ENCODE measurements at places on chromosomes 3 and 15. TPM values are rescaled to one million over a fixed set of nuclear protein-coding genes. Genes with fewer than 3 reads are reported as not detected.
A peak's percentile ranks its signal among the peaks of the same experiment; 100 is the strongest.

- peak overlapping the region; percentile 31 for H3K27ac ChIP-seq
- no peak overlapping the region for H3K4me3 ChIP-seq
- DNase-seq: no peak
- no peaks in the 10 kb centered on the region for H3K27me3 ChIP-seq
These were observed 151.7 kb upstream of the KCNMB2 start for GRCh38 chr3:178384321-178385230.

CSPG4 gene
- total RNA-seq: 0.41 TPM

GRCh38 chr3:184354121-184354728, 7.2 kb downstream of the CLCN2 start:
- peaks cover 15% of the 10 kb centered on the region for H3K27me3 ChIP-seq
- DNase-seq: peak; percentile 55

CPEB1 gene
- 0.60 TPM for total RNA-seq

SERPINI2 gene
- 1.8 TPM for total RNA-seq

- no peaks in the 10 kb centered on the region for H3K27me3 ChIP-seq
- no peak overlapping the region for H3K27ac ChIP-seq
- H3K36me3 ChIP-seq: peaks cover 19% of the 10 kb centered on the region
These were observed 5.6 kb downstream of the MBD4 start for GRCh38 chr3:129434140-129434539.

- peaks cover 4% of the 10 kb centered on the region for H3K4me1 ChIP-seq
- H3K4me3 ChIP-seq: no peak overlapping the region
- H3K36me3 ChIP-seq: no peaks in the 10 kb centered on the region
- DNase-seq: no peak
These were observed 18.9 kb downstream of the PTH1R start for GRCh38 chr3:46896386-46896785.

Data from progenitor cell of endocrine pancreas (in vitro differentiated cells).